ENCODE measurements at places on chromosomes 7 and 10.
A peak's percentile ranks its signal among the peaks of the same experiment; 100 is the strongest.

DNA sequence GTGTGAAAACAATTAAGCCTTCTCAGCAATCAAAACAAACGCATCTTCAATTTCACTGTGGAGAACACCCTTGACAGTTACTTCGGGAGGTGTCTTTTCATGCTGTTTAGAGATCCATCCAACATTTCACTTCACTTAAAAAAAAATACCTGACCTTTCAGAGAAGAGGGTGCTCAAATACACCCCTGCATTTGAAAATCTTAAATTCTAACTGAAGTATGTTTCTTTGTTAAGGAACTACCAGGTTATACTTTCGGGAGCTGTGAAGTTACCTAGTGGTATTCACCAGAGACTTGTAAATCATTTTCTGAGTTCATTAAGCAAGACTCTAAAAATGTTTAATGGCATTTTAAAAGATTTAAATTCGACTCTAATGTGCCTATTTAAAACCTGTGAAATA lies 38.8 kb downstream of the CNPY1 start:
- no peak for DNase-seq

GRCh38 chr7:42714356-42714755 lies 197.5 kb downstream of the C7orf25 start:
- no peak for DNase-seq

DNA sequence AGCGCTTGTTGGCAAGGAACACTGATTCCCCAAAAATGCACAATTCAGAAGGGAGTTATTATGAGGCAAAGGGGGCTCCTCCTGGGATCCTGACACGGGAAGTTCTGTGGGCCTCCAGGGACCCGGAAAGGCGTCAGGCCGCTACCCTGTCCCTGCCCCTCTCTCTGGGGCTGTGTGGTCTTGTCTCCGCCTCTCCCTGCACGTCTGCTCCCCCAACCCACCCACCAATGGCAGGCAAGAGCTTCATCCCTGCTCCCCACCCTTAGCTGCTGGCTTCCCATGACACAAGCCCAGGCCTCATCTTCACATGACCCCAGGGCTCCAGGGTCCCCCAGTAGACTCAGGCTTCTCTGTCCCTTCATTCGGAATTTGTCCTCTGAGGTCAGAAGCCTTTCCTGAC lies 31.0 kb upstream of the ADRB1 start:
- no peak for DNase-seq

GRCh38 chr7:92460109-92460508 lies 12.8 kb downstream of the GATAD1 start:
- no peak for DNase-seq

- no peak for DNase-seq
These were observed 272.0 kb upstream of the GNAI1 start for GRCh38 chr7:79862447-79863210.

GRCh38 chr10:102727037-102727818 lies 12.8 kb downstream of the SFXN2 start:
- no peak for DNase-seq

DNA sequence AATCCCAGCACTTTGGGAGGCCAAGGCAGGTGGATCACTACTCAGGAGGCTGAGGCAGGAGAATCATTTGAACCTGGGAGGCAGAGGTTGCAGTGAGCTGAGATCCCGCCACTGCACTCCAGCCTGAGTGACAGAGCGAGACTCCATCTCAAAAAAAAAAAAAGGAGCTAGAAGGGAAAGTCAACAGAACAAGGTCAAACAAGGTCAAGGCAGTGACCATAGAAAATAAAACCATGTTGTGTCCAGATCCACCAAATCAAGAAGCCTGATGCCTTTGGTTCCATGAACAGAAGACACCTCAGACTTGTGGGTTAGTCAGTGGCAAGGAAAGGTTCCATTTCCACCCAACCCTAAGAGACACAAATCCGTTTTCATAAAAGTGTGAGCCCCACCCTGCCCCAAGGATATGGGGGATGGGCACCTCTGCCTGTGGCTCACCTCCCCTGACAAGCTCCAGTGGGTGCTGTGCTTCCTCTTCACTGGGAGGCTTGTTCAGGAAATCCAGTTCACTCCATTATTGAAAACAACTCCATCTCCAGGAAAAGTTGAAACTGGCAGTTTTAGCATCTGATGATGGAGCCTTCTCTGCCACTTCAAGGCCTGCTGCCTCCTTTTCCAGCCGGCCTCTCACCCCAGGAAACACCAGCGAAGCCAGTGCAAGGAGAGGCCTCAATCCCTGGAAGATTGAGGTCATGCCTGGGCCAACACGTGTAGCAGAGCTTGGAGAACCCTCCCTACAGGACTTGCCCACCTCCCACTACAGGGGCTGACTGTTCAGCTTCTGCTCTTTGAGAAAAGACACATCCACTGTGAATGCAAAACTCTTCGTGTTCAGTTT lies 152.9 kb downstream of the NRF1 start:
- DNase-seq: no peak

GRCh38 chr10:104824380-104825006 lies 183.4 kb downstream of the SORCS3 start:
- peak; percentile 6 for DNase-seq

DNA sequence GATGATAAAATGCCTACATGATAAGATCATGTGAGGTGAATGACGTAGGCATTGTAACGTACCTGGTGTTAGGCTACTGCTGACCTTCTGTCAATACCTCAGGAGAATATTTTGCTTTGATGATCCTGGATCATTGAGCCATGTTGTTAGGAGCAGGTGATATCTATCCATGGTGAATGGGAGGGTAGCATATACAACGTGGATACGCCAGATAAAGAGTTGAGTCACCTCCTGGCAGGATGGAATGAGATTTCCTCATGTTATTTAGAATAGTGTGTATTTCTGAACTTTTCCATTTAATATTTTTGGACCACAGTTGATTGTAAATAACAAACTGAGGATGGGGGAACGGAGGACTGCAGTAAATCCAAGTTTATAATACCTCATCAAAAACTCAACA lies 11.8 kb upstream of the CLDN12 start:
- DNase-seq: no peak

GRCh38 chr7:139873593-139874301 lies 44.7 kb downstream of the TBXAS1 start:
- no peak for DNase-seq

- peak; percentile 43 for DNase-seq
These were observed 875 bp upstream of the DDIT4 start for GRCh38 chr10:72272689-72273409.

DNA sequence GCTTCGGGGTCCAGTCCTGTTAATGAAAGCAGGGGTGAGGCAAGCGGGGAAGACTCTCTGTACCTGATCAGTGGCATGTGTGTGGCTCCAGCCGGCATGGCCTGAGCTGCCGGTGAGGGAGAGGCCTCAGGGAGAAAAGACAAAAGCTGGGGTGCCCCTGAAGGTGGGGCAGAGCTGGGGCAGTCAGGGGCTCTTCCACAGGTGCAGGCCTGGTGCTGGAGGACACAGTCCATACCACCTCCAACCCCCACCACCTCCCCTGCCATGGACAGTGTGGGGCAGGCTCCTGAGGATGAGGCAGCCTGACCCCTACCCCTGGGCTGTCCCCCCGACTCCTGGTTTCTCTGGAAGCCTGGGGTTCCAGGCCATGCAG lies 129.5 kb downstream of the LHPP start:
- DNase-seq: no peak

GRCh38 chr10:129755621-129756020 lies 208.5 kb downstream of the EBF3 start:
- DNase-seq: no peak

DNA sequence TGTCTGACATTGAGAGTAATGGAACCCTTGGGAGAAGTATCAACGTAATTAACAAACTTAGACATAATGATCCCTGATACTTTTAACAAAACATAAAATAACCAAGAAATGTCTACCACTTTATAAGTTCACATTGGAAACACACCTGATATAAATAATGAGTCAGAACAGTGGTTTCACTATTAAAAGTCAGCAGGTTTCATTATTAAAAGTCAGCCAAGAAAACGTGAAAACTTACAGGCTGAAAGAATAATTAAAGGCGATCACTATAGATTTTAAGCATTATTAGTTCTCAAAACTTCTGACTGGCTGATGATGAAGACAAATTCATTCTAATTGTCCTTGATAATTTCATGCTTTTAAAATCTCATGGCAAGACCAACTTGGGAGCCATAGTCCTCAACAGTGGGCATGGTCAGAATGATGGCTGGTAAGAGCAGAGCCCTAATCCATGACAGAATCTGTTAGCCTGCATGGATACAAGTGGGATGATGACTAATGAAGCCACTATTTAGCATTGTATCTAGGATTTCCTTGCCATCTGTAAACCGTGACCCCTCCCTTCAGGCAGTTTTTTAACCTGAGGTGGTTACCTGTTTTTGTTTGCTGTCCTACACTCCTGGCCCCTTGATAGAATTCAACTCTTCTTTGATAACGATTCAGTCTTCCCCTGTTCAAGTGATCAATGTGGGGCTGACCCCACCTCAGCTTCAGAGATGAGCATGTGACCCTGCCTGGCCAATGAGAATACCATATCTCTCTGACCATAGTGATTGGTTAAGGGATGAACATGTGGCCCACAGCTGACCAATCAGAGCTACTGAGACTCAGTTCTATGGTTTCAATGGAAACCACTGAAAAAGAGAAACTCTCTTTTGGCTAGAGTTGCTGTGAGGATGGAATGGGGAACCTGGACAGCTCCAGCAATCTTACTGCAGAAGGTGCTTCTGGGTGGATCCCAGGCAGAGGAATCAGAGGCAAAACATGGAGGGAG lies 151.0 kb downstream of the PLPP4 start:
- DNase-seq: no peak

- no peak for DNase-seq
These were observed 727 bp downstream of the ATRNL1 start for GRCh38 chr10:115093776-115094408.

DNA sequence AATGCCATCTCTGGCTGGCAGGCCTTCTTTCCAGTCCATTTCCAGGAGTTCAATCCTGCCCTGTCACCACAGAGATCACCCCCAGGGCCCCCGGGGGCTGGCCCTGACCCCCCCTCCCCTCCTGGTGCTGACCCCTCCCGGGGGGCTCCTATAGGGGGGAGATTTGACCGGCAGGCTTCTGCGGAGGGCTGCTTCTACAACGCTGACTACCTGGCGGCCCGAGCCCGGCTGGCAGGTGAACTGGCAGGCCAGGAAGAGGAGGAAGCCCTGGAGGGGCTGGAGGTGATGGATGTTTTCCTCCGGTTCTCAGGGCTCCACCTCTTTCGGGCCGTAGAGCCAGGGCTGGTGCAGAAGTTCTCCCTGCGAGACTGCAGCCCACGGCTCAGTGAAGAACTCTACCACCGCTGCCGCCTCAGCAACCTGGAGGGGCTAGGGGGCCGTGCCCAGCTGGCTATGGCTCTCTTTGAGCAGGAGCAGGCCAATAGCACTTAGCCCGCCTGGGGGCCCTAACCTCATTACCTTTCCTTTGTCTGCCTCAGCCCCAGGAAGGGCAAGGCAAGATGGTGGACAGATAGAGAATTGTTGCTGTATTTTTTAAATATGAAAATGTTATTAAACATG lies 6.0 kb downstream of the CHPF2 start:
- no peak for DNase-seq

- no peak for DNase-seq
These were observed 84.1 kb upstream of the LRRC18 start for GRCh38 chr10:49023752-49024151.

DNA sequence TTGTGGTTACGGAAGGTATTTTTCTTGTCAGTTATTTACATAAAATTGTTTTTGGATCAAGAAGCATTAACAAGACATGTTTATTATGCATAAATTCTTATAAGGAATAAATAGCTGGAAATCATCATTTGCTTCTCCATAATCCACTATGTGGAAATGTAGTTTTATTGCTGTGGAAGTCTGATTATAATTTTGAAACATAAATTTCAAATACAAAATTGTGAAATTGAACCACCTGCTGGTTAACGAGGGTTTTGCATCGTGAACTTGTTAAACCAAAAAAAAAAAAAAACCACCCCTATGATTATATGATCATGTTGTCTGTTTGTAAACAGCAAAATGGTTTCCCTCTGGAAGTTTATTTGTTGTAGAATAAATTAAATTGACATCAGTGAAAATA lies 25.9 kb downstream of the ABRAXAS2 start:
- DNase-seq: no peak

DNA sequence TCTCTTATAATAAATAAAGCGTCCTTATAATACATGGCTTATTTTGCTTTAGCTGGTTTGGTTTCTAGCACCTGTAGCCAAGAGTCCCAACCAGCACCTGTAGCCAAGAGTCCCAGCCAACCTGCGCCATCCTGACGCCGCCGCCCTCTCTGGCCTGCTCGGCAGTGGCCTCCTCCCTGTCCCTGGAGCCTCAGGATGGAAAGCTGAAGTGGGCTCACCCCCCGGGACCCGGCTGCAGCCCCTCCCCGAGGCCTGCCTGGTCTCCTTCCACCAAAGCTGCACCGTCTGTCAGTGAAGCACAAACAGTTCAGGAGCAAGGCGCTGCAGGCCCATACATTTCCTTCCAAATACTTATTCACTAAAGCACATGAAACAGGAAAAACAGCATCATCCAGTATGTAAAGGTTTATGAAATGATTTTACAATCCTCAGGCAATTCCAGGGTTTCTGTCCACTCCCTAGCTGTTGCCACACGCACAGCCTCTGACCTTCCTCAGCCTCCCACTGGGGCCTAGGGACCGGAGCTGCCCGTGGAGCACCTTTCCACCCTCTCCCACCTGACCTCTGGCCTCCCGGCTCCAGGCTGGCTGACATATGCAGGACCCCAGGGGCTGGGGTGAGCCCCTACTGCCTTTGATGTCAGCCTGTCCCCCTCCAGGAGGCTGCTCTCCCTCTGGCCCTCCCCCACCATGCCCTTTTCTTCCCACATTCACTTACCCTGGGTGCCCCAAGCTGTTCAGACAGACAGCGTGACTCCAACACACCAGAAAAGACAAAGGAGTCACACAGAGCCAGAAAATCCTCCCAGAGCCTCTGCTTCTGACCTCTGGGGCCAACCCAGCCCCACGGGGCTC lies 149.6 kb upstream of the PPP2R2D start:
- DNase-seq: no peak

GRCh38 chr7:27647046-27647445 lies 15.6 kb downstream of the HIBADH start:
- no peak for DNase-seq

DNA sequence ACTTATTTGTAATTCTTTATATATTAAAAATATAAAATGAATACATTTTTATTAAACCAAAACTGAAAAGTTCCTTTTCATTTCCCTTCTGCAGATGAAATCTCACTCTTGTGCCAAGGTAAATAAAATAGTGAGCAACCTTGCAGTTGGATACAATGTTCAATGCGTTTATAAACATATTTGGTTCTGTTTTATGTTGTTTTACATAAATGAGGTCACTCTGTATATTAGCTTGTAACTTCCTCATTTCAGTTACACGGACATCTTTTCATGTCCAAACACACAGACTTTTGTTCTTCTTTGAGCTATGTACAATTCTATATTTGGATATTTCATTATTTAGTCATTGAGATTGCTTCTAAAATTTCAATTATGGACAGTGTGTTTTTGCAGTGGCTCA lies 107.7 kb downstream of the BBS9 start:
- DNase-seq: no peak

- no peak for DNase-seq
These were observed 90.5 kb downstream of the WIPF3 start for GRCh38 chr7:29896685-29897411.

DNA sequence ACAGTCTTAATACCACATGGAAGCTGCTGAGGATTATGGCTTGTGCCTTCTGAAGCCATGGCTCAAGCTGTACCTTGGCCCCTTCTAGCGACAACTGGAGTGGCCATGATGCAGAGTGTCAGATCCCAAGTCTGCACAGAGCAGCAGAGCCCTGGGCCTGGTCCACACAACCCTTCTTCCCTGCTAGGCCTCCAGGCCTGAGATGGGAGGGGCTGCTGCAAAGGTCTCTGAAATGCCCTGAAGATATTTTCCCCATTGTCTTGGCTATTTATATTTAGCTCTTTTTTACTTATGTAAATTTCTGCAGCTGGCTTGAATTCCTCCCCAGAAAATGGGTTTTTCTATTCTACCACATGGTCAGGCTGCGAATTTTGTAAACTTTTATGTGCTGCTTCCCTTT lies 804.6 kb upstream of the ZWINT start:
- DNase-seq: no peak

All from stimulated activated CD4-positive, alpha-beta T cell treated with anti-CD3 and anti-CD28 coated beads, Interleukin-4, amount 100 ng/mL, for 1 hour (primary cell).